Panc1 (cell line): ENCODE measurements at places on chromosomes 7 and 10.

DNA sequence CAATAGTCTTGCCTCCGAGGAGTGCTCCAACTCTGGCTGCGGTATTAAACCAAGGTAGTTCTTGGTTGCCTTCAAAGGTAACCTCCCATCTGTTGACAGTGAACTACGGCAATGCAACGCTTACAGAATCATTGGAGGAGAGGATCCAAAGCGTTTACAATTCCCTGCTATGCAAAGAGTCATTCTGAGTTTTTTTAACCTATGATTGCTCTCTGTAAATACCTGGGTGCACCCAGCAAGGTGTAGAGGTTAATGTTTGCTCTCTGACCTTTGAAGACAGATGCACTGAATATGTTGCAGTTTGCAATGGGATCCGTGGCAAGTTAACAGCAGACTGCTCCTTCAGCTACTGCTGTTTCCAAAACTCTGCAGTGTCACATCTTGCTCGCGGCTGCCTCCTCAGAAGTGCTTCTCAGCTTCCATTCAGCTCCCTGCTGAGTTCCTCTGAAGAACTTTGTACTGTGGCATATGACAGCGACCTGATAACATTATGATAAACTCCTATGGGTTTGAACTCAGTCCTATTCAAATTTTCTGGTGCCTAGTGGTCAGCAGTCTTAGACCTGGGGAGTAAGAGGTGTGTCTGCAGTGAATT, 29.0 kb downstream of the KIAA1217 start:
- DNase-seq = no peak

DNA sequence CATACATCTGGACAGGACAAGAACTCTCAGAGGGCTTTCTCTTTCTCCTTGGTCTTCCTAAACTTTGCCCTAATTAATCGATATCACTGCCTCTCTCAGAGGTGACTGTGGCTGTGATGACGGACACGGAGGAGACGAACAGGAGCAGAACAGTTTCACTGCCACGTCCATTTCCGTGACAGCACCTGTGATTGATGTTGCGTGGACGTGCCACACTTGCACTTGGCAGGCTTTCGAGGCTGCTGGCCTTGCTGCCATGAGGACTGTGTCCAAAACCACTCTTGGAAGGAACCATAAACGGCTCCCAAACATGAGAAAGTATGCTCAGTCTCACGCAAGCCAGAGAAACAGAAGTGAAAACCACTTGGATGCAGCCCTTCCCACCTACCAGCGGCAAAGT, 308.1 kb downstream of the DNAJB6 start:
- no peak for DNase-seq

GRCh38 chr10:34281661-34282582, 533.2 kb downstream of the PARD3 start:
- no peak for DNase-seq

GRCh38 chr7:92634924-92635519, 44.8 kb upstream of the FAM133B start:
- no peak for DNase-seq

DNA sequence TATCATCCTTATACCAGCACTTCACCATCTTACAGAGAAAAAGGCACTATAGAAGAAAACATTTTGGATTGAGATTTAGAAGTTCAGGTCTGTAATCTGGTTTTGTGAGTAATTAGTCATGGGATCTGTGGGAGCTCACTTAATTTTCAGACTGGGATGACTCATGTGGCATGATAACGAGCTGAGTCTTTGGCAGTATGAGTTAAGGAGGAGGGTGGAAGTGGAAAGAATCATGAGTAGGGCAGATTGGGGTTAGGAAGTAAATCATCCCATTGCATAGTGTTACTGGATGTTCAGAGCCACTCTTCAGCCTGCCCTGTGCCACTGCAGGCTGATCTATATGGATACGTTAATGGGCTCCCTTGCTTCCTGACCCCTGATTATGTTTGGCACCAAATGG, 64.9 kb downstream of the ZNF92 start:
- DNase-seq = no peak

DNA sequence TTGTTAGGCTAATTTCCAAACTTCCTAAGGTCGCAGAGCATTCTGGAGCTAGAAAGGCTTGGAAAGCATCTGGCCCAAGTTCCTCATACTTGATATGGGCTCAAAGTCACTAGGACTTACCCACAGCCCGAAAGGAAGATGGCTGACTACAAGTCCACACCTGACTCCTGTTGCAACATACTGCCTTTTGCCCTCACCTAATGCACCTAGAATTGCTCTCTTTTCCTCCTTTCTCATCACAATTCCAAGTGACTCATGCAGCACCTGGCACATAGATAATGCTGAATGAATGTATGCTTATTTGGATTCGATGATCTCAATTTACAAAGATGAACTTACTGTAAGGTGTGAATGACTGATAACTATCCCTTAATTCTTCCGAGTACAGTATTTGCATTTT, 131.5 kb downstream of the SORBS1 start:
- DNase-seq = no peak

DNA sequence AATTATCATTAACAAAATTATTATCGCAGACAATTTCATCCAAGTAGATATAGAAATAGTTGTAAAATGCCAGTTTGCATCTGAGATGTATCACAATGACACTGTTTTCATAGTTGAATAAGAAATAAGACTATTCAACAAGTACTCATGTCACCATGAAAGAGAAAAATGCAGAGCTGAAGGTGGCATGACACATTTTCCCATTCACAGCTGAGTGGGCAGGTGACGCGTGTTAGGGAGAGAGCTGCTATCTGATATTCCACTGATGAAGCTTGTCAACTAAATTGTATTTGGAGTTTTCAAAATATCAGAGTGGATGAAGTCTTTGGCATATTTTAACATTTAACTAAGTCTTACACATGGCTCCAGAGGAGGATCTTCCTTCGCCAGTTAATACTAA, 70.3 kb upstream of the HDAC9 start:
- no peak for DNase-seq

DNA sequence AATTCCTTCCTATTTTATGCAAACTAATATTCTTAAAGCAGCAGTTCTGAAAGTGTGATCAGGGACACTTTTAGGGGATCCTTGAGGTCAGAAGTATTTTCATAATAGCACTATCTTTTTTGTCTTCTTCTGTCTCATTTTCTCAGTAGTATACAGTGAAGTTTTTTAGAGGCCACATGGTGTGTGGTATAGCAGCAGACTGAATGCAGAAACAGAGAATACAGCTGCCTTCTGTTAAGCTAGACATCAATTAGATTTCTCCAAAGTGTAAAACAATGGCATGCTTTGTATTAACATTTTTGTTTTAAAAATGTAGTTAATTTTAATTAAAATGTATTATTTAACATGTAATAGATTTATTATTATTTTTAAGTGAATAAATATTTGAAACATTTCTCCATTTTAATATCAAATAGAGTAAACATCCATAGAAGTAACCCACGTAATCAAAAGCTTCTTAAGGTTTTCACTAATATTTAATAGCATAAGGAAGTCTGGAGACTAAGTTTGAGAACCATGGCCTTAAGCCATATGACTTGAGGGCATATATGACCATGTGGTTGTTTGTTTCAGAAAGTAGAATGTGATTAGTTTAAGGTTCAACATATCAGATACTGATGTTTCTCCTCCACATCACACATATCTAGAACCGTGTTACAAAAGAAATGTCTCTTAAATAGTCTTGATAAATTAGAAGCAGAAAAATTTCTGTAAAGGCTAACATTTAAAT, 94.0 kb downstream of the PRKG1 start:
- no peak for DNase-seq

DNA sequence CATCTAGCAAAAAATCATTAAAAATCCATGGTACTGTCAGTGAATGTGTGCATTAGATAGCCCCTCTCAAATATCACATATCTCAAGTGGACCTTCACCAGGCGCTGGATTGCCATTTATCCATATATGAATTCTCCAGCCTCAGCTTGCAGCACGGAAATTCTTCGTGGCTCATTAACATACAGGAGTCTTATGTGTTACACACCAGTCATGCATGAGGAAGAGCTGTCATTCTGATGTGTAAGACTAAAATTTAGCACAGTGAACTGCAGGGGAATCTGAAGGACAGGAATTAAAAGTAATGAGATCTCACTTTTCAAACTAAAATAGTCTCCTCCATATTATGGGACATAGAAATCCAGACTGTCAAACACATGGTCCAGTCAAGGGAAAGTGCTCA, 542.4 kb upstream of the DPP6 start:
- no peak for DNase-seq

GRCh38 chr7:156080596-156080995, 268.3 kb upstream of the SHH start:
- no peak for DNase-seq

DNA sequence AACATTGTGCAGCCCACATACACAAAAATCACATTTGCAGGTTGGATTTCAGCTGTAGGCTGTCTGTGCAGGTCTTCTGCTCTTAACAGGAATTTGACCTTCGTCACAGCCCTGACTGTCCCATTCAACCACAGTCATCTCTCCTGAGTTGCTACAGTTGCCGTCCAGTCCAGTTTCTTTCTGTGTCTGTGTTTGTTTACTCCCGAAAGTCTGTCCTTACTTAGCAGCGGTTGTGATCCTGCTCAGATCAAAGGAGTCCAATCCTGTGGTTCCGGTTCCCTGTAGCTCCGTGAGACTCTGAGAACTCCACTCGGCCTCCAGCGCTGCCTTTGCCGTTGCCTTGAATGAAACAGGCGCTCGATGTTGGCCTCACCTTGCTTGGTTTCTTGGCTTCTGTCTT, 111.6 kb upstream of the GATA3 start:
- no peak for DNase-seq

DNA sequence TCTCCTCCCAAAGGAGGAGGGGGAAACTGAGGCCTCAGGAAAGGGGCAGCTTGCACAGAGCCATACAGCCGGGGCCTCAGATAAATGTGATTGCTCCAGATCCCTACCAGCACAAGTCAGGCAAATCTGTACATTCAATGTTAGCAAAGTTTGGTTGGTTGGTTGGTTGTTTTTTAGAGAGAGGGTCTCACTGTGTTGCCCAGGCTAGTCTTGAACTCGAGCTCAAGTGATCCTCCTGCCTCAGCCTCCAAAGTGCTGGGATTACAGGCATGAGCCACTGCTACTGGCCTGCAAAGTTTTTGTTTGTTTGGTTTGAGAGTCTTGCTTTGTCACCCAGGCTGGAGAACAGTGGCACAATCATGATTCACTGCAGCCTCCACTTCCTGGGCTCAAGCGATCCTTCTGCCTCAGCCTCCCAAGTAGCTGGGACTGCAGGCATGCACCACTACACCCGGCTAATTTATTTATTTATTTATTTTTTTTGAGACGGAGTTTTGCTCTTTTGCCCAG, 30.0 kb upstream of the TNRC18 start:
- no peak for DNase-seq

- no peak for DNase-seq
Measured at GRCh38 chr10:81575036-81575435, 300.0 kb upstream of the NRG3 start.

DNA sequence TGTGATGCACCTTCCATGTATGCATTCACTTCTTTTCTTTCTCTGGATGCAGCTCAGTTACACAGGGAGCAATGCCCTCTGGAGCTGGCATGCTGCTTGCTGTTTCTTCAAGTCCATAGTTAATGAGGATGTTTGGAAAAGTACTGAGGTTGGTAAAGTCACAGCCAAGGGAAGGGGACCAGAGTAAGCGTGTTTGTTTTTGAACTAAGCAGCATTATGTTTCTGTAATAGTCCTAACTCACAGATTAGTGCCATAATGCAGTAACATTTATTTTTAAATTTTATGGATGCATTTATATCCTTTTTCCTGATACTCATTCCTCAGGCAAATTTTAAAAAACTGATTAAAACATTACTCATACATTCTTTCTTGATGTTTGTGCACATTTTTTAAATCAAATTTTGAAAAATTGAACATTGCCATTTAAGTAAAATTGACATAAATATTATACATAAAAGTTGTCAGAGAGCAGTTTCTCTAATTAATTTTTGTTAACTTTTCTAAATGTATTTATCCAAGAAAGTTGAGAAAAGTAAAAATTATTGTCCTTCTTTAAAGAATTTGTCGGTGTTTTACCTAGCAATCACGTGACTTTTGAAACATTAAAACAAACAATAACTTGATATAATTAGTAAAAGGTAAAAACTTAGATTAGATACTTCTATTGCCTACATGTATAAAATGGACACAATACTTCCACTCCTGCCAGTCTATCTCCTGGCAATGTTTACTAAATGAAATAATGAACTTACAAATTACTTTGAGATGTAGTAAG, 659.6 kb upstream of the ANKRD30A start:
- DNase-seq = no peak

DNA sequence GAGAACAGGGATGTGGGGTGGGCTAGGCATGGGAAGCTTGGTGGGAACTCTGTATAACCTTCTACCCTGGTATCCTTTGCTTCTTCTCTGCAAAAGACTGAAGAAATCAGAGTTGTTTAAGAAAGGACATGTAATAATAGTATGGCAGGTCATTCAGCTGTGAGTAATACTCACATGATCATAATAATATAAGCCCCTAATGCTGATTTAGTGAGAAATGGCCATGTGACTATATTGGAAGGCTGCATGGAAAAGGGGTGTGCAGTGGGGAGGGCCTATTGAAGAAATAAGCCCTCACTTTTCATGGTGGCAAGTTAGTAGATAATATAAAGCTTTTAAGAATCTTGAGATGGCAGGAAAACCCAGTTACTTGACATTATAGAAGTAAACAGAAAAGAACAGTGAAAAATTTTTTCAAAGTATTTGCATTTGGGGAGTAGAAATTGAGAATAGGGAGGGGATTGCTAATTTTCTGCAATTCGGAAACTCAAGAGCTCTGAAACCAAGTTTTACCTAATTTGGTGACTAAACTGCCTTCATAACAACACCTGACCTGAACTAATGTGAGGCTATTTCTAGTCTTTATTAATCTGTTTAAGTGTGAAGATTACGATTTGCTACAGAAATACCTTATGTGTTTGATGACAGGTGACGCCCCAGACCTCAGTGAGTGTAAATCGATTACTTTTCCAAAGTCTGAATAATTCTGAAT, 44.4 kb downstream of the ATXN7L1 start:
- no peak for DNase-seq

GRCh38 chr10:100528123-100528886, 1.4 kb downstream of the NDUFB8 start:
- DNase-seq = no peak

DNA sequence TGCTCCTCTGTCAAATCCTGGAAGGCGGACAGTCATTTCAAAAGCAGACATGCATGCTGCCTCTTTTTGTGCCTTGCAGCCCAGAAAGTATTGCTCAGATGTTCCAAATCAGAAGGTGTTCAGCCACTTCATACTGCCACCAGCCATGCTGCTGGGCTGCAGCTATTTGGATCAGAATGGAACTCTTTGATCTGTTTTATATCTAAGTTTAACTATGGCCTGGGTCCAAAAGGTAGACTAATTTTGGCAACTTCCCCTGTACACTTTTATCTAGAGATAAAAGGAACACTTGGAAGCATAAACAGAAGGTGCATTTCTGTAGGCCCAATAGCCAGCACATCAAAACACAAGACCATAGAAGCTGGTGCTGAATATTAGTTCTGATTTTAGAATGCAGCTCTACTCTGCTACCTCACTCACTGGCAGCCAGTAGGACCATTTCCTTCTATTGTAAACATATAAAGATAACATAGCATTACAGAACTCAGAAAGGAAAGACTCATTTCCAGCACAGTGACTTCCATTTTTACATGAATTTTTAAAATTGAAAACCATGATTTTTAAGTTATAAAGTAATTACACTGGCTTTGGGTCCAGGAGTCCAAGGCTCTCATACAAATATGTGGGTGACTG, 143.1 kb upstream of the CAV2 start:
- no peak for DNase-seq
